ENCODE measurements at places on chromosomes 3 and 15. TPM values are rescaled to one million over a fixed set of nuclear protein-coding genes. Genes with fewer than 3 reads are reported as not detected.

DNA sequence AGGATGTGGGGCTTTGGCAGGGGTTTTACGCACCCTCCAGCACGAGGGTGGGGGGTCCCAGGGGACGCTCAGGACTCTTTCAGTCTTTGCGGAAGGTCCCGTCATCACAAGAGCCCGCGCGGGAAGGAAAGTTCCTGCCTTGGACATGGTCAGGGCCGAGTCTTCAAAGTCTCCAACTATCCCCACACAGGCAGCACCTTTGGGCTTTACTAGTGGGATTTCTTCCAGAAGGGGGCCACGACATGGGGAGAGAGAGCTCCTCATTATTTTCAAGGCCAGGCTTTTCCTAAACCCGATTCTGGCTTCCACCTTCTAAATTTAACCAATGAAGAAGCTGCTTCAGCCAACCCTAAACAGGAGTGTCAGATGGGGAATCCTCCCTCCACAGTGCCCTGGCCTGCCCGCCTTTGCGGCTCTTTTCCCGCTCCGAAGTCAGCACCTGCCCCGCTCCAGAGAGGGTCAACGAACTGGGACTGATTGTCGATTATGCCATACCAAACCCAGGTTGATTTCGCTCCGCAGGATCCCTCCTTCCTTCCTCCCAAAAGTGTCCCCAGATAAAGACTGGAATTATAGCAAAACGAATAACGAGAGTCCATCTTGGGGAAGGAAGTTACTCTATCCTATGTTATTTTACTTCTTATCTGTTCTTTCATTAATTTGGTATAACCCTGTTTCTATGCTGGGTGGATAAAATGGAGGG, 11.0 kb downstream of the SHOX2 start:
- DNase-seq: no peak

GRCh38 chr15:94411846-94412245, 180.5 kb downstream of the MCTP2 start:
- no peak for DNase-seq

The CCR8 gene
- not detected for total RNA-seq

GRCh38 chr3:195853996-195854395, 42.3 kb upstream of the MUC4 start:
- no peak for DNase-seq

The C3orf20 gene
- 0.28 TPM for total RNA-seq

DNA sequence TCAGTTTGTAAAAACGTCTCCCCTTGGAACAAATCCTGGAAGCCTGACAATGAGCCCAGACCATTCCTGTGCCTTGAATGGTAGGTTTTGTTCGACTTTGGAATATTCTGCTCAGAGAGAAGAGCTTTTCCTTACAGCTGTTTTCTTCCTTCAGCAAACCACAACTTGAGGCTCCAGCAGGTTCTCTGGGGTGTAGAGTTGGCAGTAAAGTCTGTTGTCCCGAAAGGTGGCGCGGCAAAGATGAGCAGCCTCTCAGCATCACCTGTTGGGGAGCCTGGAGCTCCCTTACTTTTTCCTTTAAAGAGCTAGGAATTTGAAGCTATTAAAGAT, 65.4 kb downstream of the BOC start:
- no peak for DNase-seq
